Occipital lobe (tissue), 3 donors: ENCODE measurements at places on chromosomes 6 and 20. TPM values are rescaled to one million over a fixed set of nuclear protein-coding genes. Genes with fewer than 3 reads are reported as not detected.

TFAP2D gene
- 0.47 TPM for total RNA-seq

PSMA7 gene
- 107 TPM for total RNA-seq

C4A gene
- 8.6 TPM for total RNA-seq

SYCP2L gene
- 9.8 TPM for total RNA-seq

MDC1 gene
- total RNA-seq: 12.5 TPM

C6orf58 gene
- 1.4 TPM for total RNA-seq

POM121L2 gene
- not detected for total RNA-seq
